ENCODE measurements at places on chromosomes 1 and 21.

GRCh38 chr1:28796352-28797211, 15.4 kb upstream of the OPRD1 start:
- no peak for DNase-seq

GRCh38 chr1:8717148-8717547, 100.3 kb downstream of the RERE start:
- no peak for DNase-seq

DNA sequence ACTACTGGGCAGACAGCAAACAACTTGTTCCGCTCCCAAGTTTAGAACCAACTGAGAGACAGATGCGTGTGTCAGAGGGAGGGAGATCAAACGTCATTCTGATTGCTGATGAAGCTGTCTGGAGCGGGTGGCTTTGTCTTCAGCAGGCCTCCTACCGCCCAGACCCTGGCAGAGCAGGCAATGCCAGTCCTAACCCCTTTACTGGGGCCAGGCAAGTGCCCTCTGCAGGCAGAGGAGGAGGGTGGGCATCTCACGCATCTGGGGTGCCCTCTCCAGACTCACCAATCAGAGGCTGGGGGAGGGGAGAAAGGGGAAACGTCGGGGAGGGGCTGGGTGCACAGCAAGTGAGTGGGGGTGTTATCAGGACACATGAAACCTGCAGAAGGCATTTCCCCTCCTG, 126.6 kb downstream of the ACTL8 start:
- DNase-seq, result no peak

- no peak for DNase-seq
Observed at GRCh38 chr21:26782331-26782730, 62.9 kb downstream of the ADAMTS1 start.

- DNase-seq, result no peak
Observed at GRCh38 chr1:10918531-10918930, 93.9 kb upstream of the TARDBP start.

GRCh38 chr1:241999026-241999425, at the start of gene MAP1LC3C:
MAP1LC3C (minus strand) TSS chr1:241999098; CDS start chr1:241999008, 90 bp downstream.
- no peak for DNase-seq

- DNase-seq, result no peak
Observed at GRCh38 chr1:180548686-180549317, 10.0 kb upstream of the OVAAL start.

- no peak for DNase-seq
Observed at GRCh38 chr21:15359251-15359650, 294.5 kb upstream of the NRIP1 start.

DNA sequence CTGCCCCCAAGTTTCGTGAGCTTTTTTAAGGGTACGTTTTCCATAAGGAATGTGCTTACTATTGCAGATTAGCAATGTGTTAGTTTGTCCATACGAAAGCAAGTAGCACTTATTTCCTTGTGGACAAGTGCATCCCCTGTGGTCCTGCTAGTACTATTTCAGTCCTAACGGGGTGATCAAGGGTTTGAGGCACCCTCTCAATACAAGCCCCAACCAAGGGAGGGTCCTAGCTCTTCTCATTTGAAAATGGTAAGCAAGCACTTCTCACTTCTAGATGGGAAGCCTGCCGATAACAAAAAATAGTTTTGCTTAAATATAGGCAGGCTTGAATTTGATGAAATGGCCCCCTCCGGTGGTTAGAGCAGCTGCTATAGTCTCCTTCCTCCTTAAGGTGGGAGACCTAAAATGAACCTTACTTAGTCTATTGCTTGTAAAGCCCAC, 64.0 kb upstream of the HMCN1 start:
- peak; percentile 35 for DNase-seq

DNA sequence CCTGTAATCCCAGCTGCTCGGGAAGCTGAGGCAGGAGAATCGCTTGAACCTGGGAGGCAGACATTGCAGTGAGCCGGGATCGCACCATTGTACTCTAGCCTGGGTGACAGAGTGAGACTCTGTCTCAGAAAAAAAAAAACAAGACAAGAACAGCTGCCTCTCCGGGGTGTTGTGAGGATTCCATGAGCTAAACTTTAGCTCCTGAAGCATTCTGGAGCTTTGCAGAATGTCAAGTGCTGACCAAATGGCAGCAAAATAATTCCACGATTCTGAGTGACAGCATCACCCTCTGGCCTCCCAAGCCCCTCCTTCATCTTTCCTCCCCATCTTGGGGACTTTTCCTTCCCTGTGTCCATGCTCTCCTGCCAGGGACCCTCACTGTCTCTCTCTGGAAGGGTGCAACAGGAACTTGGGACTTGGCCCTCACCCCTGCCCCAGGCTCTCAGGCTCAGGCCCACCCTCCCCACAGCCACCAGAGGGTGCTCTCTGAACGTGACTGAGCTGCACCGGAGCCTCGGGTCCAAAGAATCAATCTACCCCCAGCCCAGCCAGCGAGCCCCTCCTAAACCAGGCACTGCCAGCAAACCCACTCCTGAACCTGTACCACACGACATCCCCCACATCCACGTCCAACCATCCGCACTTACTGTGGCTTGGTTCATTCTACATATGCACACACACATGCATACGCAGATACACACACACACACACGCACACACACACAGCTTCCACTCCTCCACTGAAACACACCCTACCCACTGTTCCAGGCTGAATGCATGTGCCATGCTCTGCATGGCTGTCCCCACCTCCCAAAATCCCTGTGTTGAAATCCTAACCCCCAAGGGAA, 45.7 kb downstream of the ACOT7 start:
- peak; percentile 58 for DNase-seq

- no peak for DNase-seq
Observed at GRCh38 chr1:5938101-5938646, 54.1 kb downstream of the NPHP4 start.

DNA sequence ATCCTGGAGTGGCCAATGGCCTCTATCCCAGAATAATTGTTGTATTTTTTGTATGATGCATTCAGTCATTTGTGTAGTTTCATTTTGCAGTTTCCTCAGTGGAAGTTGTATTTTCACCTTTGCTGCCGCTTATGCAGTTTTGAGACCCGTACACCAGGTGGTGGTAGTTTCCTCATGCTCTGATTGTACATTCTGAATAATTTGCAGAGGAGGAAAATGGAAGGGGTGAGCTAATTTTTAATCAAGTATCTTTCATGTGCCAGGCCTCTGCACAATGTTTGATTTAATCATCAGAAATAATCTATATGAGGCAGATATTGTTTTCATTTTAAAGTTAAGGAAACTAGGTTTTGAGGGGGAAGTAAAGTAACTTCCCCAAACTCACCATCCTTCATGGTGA, 29.5 kb downstream of the HLX start:
- DNase-seq, result no peak

DNA sequence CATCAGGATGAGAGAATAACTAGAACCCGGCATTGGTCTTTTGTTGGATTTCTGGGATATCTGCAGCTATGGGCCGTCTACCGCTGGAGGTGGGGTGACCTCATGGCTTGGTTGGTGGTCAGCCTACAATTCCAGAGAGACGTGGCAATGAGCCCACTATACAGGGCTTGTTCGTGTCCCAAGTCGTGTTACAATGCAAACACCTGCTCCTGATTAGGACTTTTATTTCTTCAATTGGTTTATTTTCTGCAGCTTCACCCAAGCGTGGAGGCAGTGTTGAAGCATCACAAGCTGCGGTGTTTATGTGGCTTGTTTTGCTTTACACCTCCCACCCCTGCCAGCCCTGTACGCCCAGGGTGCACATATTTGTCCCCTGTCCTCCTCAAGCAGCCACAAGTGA, 211.7 kb upstream of the TMEM51 start:
- DNase-seq, result no peak

GRCh38 chr1:207754974-207755700, 3.3 kb downstream of the CD46 start:
- no peak for DNase-seq

- DNase-seq, result peak; percentile 35
Observed at GRCh38 chr1:207883104-207883651, 27.7 kb downstream of the CD34 start.

DNA sequence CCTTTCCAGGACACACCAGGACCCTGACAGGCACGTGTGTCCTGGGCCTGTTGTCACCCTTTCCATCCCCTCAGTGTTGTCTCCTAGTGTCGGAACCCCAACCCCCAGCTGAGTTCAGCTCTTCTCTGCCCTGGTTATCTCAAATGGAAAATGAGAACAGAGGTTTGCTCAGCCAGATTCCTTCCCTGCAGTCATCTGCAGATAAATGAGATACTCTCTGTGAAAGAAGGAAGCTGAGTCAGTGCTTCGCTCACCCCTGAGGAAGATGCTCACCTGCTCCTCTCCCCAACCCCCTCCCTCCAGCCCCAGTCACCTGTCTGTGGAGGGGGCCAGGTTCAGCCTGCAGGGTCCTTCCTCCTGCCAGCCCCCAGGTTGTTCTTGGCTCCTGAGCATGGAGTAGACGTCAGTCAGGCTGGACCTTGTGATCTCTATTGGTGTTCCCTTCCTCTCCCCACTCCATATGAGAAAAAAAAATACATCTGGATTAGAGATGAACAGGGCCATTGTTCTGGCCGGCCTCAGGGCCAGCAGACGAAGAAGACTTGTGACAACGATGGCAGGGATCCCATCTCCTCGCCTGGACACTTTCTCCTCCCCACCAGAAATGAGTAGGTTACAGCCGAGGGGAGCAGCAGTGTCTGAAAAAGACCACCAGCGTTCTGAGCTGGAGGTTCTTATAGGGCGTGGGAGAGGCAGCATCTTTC, 20.9 kb downstream of the PHGDH start:
- no peak for DNase-seq

- DNase-seq, result no peak
Observed at GRCh38 chr1:19009882-19010321, 53.4 kb upstream of the IFFO2 start.

- no peak for DNase-seq
Observed at GRCh38 chr21:45156459-45156858, 82.1 kb downstream of the ADARB1 start.

GRCh38 chr1:27686223-27686990, 14.4 kb upstream of the IFI6 start:
- DNase-seq, result no peak

DNA sequence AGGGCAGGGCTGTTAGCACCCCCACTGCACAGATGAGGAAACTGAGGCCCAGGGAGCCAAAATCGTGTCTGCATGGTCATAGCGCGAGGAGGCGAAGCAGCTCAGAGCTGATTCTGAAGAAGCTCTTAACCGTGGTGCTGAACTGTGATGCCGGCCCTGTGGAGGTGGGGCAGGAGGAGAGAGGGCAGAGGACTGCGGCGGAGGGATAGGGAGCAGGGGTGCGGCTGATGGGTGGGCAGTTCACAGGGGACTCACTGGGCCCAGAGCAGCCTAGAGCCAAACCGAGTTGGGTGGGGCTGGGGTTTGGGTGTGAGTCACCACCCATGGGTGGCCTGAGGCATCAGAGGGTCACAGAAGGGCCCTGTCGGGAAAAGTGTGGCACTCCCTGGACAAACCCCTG, 74.7 kb downstream of the RAP1GAP start:
- DNase-seq, result no peak

- no peak for DNase-seq
Observed at GRCh38 chr1:43388613-43389012, 987 bp downstream of the MED8 start.

GRCh38 chr1:166432655-166433054, 265.9 kb upstream of the FAM78B start:
- DNase-seq, result no peak

DNA sequence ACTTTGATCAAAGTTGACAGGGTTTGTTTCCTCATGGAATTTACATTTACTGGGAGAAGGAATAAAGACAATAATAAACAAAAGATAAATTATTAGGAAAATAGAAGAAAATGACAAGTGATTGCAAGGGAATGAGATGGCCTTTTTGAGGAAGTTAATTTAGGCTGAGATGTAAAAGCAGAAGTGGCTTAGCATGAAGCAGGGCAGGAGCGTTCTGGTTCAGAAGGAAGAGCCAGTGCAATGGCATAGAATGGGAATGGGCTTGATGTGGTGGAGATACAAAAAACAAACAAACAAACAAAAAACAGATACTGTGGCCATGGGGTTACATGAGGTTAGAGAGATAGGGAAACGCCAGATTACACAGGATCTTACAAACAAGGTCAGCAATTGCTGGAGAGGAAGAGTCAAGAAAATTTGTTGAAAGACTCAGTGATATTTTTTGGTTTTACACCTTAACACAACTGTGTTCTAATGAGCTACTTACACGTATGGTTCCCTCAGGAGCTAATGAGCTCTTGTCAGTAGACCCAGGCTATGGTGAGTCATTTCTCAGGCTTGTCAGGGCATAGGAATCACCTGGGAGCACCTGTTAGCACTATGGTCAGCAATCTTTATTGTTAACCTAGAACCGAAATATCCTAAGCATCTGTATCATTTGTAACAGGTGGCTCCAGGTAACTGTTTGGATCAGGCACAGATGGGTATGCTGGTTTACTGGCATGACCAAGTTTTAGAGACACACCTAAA, 8.7 kb upstream of the CADM3 start:
- no peak for DNase-seq

DNA sequence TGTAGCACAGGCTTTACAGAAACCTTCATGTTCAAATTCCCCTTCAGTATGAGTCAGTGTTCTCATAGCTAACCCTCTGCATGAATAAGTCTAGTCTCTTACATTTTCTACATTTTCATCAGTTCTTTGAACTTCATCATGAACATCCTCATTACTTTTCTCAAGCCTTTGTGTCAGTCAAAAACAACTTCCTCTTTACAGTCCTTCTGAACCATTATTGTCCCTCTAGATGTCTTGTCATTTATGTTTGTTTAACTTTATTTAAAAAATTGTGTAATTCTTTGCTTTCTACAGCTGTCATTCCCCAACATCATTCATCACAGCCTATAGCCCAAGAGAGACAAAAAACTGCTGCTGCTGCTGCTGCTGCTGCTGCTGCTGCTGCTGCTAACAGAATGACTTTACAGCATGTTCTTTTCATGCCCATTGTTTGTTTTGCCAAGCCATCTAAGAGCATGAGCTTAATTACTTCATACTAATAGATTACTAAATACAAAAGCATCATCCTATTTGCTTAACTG, 133.1 kb downstream of the LRRC40 start:
- DNase-seq, result peak; percentile 9

DNA sequence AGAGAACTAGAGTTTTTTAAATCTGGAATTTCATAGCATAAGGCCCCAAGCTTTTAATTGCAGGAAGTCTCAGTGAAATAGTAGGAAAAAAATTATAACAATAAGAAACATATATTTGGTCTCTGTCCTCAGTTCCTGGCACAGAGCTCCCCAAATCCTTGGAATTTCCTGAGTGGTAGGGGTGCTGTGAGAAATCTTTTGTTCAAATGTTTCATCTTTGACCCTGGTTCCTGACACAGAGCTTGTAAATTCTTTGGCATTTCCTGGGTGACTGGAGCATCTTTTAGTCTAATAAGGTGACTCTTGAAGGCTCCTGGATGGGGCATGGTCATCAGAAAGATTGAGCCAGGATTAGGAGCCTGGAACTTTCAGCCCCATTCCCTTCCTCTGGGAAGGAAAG, 225.7 kb upstream of the AJAP1 start:
- DNase-seq, result no peak

GRCh38 chr1:168096296-168097165, 40.2 kb downstream of the GPR161 start:
- no peak for DNase-seq

- no peak for DNase-seq
Observed at GRCh38 chr21:15631342-15631741, 98.4 kb upstream of the USP25 start.
